ENCODE measurements at places on chromosomes 1 and 21. TPM values are rescaled to one million over a fixed set of nuclear protein-coding genes. Genes with fewer than 3 reads are reported as not detected.

Gene RAB7B
- total RNA-seq = 18.7 TPM

Gene CADM3
- total RNA-seq = 5.2 TPM

Gene KMO
- total RNA-seq = 0.83 TPM

Gene VCAM1
- total RNA-seq = 9.7 TPM

Gene ZSCAN20
- 9.4 TPM for total RNA-seq

Gene CCT3
- 202 TPM for total RNA-seq

Gene SLC35F3
- total RNA-seq = 0.12 TPM

Gene PRCC
- total RNA-seq = 57.8 TPM

Gene KIAA1614
- total RNA-seq = 7.7 TPM

Gene PDZK1IP1
- 91.1 TPM for total RNA-seq

Gene CYYR1
- 10.5 TPM for total RNA-seq

Gene UTS2
- not detected for total RNA-seq

Gene PDPN
- 37.5 TPM for total RNA-seq

Gene CD244
- 1.5 TPM for total RNA-seq

Gene TDRD5
- total RNA-seq = 0.95 TPM

Gene CACNA1E
- 0.63 TPM for total RNA-seq
